ENCODE measurements at places on chromosomes 5 and 9.

DNA sequence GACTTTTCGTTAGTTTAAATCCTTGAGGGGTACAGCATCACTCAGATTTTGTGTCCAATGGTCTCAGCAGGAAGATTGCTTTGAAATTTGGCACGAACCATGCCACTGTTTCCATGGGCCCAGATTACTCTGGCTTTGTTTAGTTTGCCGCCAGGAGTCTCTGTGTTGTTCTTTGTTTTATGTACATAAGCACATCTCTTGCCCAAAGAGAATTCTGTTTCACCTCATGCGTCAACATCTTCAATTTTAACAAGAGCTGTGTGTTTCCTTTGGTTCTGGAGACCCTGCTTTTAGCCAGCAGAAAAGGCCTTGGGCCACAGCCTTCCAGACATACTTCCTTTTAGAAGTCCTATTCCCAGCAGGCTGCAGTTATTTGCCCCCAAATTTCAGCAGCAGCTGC, 62.4 kb downstream of the TNPO1 start:
- DNase-seq = no peak

- no peak for DNase-seq
Measured at GRCh38 chr5:103582364-103582763, 19.8 kb upstream of the NUDT12 start.

DNA sequence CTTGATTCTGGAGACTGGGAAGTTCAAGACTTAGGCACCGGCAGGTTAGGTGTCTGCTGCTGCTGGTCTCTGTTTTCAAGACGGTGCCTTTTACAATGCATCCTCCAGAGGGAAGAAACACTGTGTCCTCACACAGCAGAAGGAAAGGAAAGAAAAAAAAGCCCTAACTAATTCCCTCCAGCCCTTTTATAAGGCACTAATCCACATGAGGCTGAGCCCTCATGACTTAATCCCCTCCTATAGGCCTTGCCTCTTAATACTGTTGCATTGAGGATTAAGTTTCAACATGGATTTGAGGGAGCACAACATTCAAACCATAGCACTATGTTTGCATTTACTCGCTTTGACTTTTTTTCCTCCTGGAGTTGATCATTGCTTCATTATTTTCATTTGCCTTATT, 585.9 kb downstream of the TLR4 start:
- no peak for DNase-seq

DNA sequence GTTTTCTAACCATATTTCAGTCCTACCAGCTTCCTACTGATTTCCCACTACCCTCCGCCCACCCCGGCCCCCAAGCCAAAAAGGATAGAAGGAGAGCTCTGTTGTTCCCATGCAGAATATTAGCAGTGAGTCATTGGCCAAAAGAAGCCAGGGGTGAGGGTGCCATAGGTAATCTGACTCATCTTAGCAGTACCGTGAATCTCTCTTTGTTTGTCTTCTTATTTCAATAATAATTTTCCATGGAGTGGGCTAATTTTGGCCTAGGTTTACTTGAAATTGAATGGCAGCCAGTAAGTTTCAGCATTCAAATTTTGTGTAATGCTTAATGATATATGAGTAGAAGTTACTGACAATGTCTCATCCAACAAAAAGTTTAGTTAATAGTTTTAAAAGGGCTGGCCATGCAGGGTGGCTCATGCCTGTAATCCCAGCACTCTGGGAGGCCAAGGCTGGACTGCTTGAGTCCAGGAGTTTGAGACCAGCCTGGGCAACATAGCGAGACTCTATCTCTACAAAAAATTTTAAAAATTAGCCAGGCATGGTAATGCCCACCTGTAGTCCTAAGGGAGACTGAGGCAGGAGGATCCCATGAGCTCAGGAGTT, 74.2 kb downstream of the C9orf152 start:
- no peak for DNase-seq

- DNase-seq = no peak
Measured at GRCh38 chr5:8993031-8993430, 552.8 kb downstream of the SEMA5A start.

Data from CD8-positive, alpha-beta T cell (primary cell).